Fibroblast of mammary gland (primary cell): ENCODE measurements at places on chromosomes 3 and 15.

- peak; percentile 75 for DNase-seq
Measured at GRCh38 chr3:132343018-132343612, 25.9 kb downstream of the ACP3 start.

DNA sequence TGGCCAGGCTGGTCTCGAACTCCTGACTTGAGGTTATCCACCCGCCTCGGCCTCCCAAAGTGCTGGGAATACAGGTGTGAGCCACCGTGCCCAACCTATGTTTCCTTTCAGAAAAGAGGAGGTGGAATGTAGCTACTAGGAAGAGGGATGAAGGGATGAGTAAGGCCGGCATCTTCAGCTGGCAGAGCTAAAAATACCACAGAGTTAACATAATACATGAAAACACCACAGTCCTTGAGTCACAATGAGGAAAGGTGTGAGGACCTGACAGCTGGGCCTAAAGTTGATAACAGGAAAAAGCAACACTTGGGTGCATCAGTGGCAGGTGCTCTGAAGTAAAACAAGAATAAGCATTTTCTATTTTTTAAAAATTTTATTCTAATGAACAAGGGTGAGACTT, 392.2 kb downstream of the DIPK2A start:
- DNase-seq: no peak

DNA sequence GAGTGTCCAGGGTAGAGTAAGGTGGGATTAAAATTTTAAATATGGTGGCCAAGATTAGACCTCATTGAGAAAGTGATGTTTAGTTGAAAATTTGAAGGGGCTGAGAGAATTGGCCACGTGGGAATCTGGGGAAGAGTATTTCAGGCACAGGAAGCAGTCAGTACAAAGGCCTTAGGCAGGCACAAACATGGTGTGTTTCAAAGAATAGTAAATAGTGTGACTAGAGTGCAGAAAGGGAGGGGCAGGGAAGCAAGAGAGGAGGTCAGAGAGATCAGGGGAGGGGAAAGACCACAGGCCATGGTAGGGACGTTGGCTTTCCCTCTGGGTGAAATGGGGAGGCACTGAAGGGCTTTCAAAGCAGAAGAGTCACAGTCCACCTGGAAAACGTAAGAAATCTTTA, 36.6 kb upstream of the POMGNT2 start:
- no peak for DNase-seq

- DNase-seq: no peak
Measured at GRCh38 chr3:162960269-162960668, 1463.7 kb downstream of the OTOL1 start.

DNA sequence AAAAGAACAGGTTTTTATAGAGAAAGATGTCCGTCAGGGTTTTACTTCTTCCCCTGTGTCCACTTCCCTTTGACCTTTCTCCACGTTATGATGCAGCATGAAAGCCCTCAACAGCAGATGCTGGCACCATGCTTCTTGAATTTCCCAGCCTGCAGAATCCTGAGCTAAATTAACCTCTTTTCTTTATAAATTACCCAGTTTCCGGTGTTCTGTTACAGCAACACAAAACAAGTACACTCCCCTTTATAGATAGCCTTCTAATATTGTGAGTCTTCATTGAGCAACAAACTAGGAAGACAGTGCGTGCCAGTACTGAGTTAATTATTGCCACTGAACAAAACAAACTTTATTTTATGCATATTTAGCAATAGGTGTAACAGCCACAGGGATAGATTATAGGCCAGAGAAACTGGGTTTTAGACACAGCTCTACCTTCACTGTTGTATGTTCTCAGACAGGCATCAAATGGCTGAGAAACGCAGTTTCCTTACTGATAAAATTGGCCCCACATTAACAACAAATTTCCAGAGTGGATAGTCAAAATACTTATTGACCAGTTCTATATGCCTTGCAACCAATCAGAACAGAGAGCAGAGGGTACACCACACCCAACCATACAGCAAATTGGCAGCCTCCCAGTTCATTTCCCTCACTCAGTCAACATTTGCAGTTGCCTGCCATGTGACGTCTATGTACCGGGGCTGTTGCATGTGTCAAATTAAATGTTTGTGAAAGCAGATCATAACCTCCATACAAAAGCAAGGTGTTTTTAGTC, 14.4 kb upstream of the TBL1XR1 start:
- DNase-seq: peak; percentile 16
